ENCODE measurements at places on chromosomes 2 and 18. TPM values are rescaled to one million over a fixed set of nuclear protein-coding genes. Genes with fewer than 3 reads are reported as not detected.
A peak's percentile ranks its signal among the peaks of the same experiment; 100 is the strongest.

CDK5R2 gene
- total RNA-seq: not detected

GNLY gene
- 82.9 TPM for total RNA-seq

DNA sequence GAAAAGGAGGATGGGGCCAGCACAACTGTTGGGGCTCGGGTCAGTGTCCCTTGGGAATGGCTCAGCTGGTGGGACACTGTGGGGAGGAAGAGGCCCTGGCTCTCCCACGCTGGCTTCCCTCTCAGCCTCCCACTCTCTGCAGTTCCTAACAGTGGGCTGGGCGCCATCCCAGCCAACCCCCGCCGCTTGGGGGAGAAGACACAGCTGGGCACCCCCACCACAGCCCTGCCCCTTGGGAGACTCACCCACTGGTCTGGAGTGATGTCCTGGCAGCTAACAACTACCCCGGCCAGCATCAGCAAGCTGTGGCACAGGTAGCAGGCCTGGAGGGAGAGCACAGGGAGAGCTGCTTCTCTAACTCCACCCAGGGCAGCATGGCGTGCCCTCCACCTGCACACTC is 8.3 kb upstream of the SEMA4C start:
- no peak overlapping the region for H3K4me3 ChIP-seq
- no peak overlapping the region for H3K27ac ChIP-seq
- no peak for DNase-seq
- peaks cover 20% of the 10 kb centered on the region for H3K4me1 ChIP-seq

UGT1A4 gene
- total RNA-seq: not detected

SERPINB10 gene
- not detected for total RNA-seq

- H3K4me3 ChIP-seq: peak overlapping the region; percentile 38
- H3K27me3 ChIP-seq: peaks cover 9% of the 10 kb centered on the region
- H3K4me1 ChIP-seq: peaks cover 10% of the 10 kb centered on the region
- peak; percentile 30 for DNase-seq
- H3K36me3 ChIP-seq: no peaks in the 10 kb centered on the region
Measured at GRCh38 chr18:77899972-77900754, 650.5 kb downstream of the GALR1 start.

DNA sequence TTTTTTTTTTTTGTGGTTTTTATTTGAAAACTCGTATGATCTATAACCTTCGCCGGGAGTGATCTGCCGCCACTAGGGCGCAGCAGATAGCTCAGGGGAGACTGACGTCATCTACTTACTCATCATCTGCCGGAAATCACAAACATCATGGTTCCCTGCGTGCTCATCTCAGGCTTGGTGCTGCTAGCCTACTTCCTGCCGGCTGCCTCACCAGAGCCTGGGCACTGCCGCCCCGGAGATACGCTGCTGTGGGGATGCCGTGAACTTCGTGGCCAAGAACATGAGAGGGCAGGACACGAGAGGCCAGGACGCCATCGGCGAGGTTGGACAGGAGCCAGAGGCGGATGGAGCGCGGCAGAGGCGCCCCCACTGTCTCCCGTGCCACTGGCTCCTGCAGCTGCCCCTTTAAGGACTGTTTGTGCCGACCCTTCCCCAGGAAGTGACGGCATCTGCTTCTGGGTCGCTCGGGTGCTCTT is 68.8 kb downstream of the DOK6 start:
- no peak overlapping the region for H3K4me3 ChIP-seq
- no peaks in the 10 kb centered on the region for H3K36me3 ChIP-seq
- no peaks in the 10 kb centered on the region for H3K27me3 ChIP-seq
- no peak overlapping the region for H3K27ac ChIP-seq
- H3K4me1 ChIP-seq: no peaks in the 10 kb centered on the region

GRCh38 chr2:176935543-176936102 is 277.0 kb upstream of the HNRNPA3 start:
- no peak for DNase-seq
- H3K36me3 ChIP-seq: no peaks in the 10 kb centered on the region
- H3K27ac ChIP-seq: no peak overlapping the region
- H3K4me3 ChIP-seq: no peak overlapping the region
- H3K27me3 ChIP-seq: no peaks in the 10 kb centered on the region

DNA sequence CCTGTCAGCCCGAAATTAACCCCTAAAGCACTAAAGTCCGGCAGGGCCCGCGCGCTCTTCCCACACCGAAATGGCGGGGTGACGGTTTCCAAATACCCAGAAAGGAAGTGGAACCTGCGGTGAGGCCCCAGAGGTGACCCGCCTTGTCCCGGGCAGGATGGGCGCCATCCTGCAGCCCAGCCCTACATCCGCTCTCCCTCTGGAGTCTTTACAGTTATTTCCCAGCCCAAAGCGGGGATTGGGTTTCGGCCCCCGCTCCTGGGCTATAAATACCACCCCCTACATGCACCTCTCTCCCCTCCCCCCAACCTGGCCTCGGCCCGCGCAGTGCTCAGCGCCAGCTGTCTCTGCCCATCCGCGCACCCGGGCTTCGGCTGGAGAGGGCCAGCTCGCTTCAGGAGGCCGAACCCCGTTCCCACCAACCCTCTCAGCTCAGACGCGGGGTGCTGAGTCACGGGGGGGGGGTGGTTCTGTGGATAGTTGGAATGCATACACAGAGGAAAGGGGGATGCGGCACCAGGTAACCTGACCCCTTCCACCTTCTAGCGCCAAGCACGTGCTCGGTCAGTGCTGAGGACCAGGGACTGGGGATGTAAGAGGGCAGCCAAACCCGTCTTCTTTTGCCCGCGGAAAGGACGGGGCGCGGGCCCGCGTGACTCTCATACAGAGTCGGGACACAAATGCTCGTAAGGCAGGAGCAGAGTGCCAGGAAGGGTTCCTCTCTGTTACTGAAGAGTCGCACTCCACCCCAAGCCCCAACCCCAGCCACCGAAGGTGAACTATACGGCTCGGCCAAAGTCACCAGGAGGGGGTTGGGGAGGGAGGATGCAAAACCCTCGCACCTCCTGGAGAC is at the start of gene TUBA4B:
TSS of gene TUBA4B (plus strand) at position 344 of the 853 bp plus-strand sequence. CDS start at position 509, 165 bp downstream.
- H3K27ac ChIP-seq: peak within 1 kb of the TSS; percentile 94
- no peaks in the 10 kb centered on the region for H3K27me3 ChIP-seq
- peaks cover 38% of the 10 kb centered on the region for H3K36me3 ChIP-seq

All from T-cell (primary cell).